Fibroblast of mammary gland (primary cell): ENCODE measurements at places on chromosomes 3 and 15.

DNA sequence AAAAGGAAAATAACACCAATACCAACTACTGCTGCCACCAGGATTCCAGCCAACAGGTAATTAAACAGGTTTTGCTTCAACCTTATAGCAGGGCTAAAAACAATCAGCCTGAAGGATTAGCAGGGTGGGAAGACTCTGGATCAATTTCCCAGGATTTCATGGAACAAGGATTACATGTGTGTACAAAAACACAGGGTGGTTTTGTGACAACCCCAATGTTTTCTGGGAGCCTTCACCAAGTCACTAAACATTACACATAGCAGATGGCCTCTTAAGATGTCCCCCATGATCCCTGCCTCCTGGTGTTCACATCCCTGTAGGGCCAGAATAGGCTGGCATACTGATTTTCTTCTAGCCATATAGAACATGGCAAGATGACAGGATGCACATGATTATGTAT lies 42.8 kb upstream of the ARHGEF3 start:
- no peak for DNase-seq

DNA sequence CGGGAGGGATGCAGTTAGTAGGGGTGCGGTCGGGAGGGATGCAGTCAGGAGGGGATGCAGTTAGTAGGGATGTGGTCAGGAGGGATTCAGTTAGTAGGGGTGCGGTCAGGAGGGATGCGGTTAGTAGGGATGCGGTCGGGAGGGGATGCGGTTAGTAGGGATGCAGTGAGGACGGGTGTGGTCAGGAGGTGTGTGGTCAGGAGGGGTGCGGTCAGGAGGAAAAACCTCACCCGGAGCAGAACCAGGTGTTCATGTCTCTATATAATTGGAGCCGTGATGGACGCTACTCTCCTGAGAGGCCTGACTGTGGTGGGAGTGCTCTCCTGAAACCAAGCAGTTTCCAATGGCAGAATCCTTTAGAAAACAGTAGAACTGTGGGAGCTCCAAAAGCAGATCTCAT lies 95.8 kb downstream of the BDH1 start:
- no peak for DNase-seq

DNA sequence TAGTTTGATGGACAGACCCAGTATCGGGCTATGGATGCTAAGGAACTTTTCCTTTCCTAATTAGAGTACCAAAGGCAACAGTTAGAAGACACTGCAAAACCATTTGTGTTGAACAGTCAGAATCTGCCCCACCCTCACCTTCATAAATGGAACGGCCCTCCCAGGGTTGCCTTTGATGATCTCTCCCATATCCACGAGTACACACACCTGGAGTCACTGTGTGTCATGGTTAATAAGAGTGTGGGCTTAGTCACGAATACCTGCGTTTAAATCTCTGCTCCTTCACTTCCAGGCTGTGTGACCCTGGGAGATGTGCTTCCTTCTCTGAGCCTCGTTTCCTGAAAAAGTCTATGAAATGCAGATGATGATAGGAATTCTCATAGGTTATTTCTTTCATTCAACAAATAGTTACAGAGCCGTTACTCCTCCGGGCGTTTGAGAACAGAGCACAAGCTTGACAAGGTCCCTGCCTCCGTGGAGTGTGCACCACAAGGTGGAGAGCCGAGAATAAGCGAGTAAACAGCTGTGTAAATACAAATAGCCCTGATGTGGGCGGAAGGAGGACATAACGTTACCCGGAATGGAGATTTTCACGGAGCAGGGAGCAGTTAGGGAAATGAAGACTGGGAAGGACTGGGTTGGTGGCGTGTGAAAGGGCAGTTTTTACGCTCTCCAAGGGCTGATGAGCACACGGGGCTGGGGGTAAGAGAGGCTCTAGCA lies 6.7 kb downstream of the SLC51A start:
- no peak for DNase-seq

DNA sequence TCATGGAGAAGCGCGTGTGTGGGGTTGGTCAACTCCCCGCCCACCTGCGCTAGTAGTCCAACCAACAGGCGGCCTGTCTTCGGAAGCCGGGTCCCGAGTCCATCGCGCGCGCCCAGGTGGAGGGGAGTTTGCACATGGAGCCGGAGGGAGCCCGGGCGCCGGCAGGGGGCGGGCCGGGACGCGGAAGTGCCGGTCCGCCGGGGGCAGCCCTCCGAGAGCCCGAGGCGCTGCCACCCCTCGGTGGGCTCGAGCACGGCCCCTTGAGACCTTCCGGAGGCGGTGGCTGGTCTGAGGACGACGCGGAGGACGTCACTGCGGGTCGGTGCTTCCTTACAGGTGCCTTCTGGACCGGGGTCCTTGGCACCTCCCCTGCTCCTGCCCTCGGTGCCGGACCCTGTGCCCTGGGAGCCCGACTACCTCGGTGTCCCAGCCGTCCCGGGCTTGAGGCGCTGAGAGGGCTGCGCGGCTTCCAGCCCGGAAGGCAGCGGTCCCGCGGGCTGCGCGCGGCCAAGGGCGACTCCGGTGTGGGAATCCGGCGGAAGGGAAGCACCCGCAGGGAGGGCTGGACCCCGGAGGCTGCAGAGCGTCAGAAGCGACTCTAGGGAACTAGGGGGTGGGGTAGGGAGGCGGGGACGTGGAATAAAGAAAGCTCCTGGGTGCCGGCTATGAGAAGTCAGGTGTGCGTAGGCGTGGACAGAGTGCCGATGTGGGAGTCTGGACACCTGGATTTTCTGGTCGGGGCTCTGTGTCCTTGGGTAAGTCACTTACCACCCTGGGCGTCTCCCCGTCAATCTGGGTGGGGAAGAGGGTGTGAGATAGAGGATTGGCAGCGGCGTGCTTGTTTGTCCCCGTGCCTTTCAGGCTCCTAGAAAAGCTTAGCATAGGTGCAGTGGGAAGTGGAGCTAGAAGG lies 212.3 kb downstream of the FGF12 start:
- DNase-seq, result no peak

- DNase-seq, result no peak
Observed at GRCh38 chr3:141802316-141803077, 39.3 kb downstream of the GRK7 start.

DNA sequence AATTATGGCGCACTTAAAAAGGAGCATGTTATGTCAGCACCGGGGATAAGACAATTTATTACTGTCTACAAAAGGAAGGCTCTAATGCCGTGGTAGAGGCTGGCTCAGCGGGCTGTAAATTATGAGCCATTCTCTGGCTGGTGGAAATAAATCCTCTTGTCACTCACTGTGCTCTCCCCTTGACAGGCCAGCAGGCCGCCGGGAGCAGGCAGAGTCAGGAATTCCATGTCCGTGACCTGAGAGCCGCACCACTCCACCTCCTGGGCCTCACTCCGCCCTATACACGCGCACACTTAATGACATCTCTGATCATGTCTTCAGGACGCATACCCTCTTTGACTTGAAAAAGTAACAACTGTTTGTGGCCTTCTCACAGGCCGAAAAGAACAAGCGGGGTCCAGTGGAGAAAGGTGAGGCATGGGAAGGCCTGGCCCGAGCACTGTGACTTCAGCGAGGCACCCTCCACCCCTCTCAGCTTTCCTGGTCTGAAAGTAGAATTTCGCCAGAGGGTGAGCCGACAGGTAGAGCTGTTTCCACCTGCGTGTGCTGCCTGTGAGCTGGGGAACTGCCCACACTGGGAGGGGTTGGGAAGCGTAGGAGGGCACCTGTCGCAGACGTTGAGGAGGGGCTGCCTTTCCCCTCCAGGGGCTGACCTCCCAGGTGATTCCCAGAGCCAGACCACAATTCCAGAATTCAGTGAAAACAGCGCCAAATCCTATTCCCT lies 13.2 kb upstream of the PCSK6 start:
- DNase-seq, result no peak

- peak; percentile 36 for DNase-seq
Observed at GRCh38 chr15:56869573-56869972, 48.9 kb upstream of the TCF12 start.

DNA sequence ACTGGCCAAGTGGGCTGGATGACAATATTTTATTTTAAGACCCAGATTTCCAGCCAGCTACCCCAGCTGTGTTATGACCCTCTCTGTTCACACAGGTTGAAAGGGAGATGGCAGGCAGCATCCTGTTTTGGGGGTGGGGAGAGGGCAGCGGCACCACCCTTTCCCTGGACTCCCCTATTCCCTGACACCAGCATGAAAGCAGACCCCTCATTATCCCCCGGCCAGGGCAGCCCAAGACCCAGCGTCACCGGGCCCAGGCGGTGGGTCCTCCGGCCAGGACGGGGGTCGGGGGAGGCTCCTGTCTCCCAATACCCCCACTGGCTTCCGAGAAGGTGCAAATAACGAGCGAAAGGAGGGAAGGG lies 127.6 kb upstream of the MEF2A start:
- DNase-seq, result no peak

DNA sequence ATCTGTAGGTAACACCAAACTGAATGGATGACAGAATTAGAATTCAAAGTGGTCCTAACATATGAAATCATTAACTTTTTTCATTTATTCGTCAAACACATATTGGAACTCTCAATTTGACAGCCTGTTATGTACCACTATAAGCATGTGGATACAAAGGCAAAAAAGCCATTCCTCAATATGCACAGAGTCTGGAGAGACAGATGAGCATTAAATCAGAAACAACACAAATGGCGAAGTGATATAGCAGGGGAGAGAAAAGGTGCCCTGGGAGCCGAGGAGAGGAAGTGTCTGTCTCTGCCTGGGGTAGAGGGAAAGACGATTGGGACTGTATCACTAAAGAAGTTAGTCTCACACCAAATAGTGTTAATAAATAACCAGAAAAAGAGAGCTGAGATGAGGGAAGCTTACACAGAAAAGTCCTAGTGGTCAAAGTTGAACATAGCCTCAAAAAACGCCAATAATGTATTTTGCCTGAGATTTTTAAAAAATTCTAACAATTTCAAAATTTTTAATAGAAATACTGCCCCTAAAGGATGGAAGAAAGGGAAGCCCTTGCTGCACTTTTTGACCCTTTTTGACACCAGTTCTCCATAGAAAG lies 417.5 kb downstream of the TUSC7 start:
- DNase-seq, result no peak

DNA sequence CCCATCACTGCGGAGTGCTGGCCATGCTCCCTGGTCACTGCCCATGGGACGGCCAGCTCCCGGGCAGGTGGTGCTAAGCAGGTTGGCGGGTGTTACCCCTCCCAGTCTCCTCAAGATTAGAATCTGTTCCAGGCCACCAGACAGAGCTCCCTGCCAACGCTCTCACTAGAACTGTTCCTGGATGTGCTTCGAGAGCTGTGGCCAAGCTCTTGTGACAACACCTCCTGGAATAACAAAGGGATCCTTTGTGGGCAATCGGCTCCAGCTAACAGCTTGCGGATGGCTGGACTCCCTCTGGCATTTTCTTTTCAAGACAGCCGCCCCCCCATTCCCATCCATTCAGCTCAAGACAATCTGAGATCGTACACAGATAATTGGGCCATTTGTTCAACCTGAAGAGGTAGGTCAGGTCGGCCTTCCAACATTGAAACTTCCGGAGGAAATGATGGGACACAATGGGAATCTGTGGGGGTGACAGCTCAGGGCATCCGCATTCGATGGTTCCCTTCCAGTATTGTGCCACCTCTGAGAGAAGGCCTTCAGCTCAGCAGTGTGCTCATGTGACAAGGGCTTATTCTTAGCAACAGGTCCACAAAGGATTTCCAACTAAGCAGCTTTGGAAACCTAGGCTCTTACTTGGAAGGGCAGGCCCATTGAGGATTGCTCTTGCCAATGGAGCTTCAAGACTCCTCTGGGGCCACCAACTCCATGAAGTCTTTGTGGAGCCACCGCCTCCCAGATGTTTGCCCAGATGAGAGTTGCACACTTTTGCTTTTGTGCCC lies 11.6 kb upstream of the EPHB3 start:
- no peak for DNase-seq

- DNase-seq, result peak; percentile 92
Observed at GRCh38 chr3:66076861-66077470, 38.2 kb upstream of the MAGI1 start.

DNA sequence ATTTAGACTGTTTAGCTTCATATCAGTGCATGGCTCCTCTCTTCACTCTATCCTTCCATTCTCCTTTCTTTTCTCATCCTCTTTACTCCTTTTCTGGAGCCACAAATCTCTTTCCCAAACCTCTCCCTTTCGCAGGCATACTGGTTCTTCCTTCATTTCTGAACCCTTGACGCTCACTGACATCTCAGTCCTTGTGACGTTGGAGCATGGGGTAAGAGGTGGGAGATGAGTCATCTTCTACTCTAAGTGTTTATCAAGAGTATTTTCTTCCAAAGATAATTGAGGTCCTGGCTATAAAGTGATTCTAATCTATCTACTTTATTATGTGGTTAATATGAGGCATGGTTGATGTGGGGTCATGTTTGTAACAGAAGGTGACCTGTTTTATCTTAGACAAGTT lies 414.2 kb downstream of the AGBL1 start:
- DNase-seq, result no peak

GRCh38 chr3:194087280-194087679 lies 48.7 kb upstream of the HES1 start:
- DNase-seq, result peak; percentile 10

GRCh38 chr15:64249883-64250575 lies 87.2 kb upstream of the PPIB start:
- DNase-seq, result peak; percentile 21

- no peak for DNase-seq
Observed at GRCh38 chr15:77002954-77003912, 8.3 kb downstream of the PSTPIP1 start.

DNA sequence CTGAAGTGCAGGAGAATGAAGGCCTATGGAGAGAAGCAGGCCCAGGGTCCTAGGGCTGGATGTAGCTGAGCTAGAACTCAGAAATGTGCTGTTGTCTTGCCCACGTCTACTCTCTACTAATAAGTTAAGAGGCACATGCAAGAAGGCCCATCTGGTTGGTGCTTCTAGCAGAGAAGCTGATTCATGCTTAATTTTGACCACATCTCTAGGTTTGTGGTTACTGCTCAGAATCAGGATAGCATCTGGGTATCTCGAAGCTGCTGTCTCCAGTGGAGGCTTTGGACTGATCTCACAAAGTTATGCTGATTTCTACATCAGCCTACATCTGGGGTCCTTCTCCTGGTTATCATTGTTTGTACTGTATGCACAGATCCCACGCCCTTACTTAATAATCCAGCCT lies 87.3 kb downstream of the CACNA1D start:
- peak; percentile 42 for DNase-seq
